ENCODE measurements at places on chromosomes 16 and 17.

DNA sequence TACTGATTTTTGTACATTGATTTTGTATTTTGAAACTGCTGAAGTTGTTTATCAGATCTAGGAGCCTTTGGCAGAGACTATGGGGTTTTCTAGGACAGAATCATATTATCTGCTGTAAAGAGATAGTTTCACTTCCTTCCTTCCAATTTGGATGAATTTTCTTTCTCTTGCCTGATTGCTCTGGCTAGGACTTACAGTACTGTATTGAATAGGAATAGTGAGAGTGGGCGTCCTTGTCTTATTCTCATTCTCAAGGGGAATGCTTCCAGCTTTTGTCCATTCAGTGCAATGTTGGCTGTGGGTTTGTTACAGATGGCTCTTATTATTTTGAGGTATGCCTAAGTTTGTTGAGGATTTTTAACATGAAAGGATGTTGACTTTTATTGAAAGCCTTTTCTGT lies 290.1 kb downstream of the MAP2K4 start:
- DNase-seq: no peak

GRCh38 chr16:48143812-48144368 lies 11.9 kb downstream of the ABCC12 start:
- DNase-seq: no peak

- no peak for DNase-seq
Measured at GRCh38 chr17:57861000-57861789, 11.4 kb upstream of the MRPS23 start.

DNA sequence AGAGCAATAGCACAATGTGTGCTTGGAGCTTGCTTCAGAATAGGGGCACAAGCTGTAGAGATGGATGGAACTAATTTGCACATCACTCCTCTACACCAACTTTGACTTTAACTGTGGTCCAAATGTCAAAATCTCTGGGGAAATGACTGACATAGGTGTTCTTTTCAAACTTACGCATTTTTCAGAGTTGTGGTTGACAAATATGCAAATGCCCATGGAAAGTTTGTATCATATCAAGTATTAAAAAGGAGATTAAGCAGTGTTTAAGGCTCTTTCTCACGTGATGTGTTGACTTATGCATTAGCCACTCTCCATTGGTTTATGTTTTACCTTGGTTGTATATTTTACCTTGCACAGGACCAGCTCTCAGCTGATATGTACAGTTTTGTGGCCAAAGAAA lies 77.1 kb downstream of the ELAC2 start:
- DNase-seq: no peak

DNA sequence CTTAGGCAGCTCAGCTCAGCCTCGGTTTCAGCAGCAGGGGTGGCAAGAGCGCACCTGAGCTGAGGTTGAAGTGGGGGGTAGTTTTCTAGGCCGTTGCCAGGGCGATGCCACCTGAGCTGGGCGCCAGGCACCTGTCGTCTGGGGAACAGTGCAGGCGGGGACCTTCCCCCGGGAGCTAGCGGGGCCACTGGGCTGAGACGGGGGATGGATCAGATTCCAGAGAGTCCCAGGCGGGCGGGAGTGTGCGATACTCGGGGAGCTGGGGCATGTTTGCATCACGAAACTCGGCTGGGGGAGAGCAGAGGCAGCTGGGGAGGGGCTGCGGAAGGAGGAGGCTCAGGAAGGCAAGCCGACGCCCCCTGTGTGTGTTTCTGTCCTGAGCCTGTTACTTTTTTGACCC lies 477 bp upstream of the CLDN9 start:
- DNase-seq: no peak

- no peak for DNase-seq
Measured at GRCh38 chr16:56801762-56802161, 63.2 kb upstream of the SLC12A3 start.

DNA sequence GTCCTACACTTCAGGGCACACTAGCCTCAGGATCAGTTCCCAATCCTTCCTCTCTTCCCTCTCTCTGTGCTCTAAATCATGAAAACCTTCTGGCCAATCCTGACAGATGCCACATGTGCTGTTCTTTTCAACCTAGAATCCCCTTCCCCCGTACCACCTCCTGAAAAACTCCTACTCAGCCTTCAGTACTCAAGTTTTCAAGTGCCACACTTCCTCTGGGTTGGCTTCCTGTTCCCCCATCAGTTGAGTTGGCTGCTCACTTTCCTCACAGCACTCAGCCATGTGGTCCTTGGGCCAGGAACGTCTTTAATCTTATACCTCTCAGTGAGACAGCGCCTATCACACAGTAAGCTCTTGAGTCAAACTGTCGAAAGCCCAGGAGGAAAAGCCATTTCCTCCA lies 3.3 kb downstream of the ASPHD1 start:
- DNase-seq: no peak

- DNase-seq: no peak
Measured at GRCh38 chr17:73065376-73065775, 27.1 kb downstream of the SLC39A11 start.

DNA sequence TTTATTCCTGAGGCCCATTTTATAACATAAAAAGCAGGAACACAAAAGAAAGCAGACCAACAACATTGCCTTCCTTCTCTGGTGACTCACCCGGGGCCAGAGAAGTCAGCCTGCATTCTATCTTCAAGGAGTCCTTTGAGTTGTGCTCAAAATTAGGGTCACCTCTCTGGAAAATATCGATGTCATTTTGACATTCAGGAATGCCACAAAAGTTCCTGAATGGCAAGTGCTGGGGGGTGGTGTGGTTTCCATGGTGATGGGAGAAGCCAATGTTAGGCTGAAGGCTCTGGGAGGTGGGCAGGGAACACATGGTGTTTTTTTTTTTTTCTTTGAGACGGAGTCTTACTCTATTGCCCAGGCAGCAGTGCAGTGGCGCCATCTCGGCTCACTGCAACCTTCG lies 159.6 kb downstream of the HAPSTR1 start:
- DNase-seq: no peak

DNA sequence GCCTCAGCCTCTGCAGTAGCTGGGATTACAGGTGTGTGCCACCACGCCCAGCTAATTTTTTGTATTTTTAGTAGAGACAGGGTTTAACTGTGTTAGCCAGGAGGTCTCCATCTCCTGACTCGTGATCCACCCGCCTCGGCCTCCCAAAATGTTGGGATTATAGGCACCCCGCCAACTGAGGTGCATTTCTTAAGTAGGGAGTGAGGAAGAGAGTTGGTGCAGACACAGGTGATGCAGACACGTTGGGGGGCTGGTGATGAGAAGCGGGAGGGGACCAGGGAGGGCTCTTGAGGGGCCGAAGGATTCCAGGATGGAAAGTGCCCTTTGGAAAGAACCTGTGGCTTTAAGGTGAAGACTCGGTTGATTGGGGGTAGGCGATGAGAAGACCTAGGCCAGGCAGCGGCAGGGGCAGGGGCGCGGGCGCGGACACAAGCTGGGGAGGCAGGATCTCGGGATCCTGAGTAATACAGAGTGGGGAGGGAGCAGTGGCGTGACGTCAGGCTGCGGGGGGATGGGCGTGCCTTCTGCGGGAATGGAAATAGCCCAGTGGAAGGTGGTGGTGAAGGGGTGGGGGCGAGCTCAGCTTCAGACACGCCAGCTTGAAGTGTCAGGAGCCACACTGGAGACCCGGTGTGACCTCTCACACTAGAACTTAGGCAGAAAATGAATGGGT lies 2.5 kb upstream of the ATP6V0C start:
- no peak for DNase-seq

GRCh38 chr16:87698676-87699199 lies 67.0 kb downstream of the KLHDC4 start:
- no peak for DNase-seq

GRCh38 chr16:65365732-65366715 lies 244.2 kb upstream of the CDH11 start:
- no peak for DNase-seq

GRCh38 chr16:84985079-84986065 lies 26.0 kb downstream of the ZDHHC7 start:
- no peak for DNase-seq

- no peak for DNase-seq
Measured at GRCh38 chr16:86229283-86229682, 281.0 kb upstream of the FOXF1 start.

DNA sequence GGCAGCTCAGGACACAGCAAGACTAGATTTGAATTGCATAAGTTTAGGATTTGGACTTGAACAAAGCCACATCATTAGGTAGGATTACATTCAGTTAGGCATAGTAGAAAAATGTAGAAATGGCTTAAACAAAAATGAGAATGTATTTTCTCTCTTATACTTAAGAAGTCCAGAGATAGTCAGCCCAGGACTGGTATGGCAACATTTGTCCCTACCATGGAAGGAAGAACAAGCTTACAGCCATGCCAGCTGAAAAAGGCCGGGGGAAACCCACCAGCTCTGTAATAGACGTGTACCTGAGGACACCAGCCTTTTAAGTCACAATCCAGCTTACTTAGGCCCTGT lies 11.2 kb upstream of the TMIGD1 start:
- no peak for DNase-seq

GRCh38 chr17:67891481-67892119 lies 66.3 kb downstream of the BPTF start:
- no peak for DNase-seq

All from activated T-cell treated with anti-CD3 and anti-CD28 coated beads, Interleukin-2, amount 50 U/mL, for 48 hours (primary cell).